ENCODE measurements at places on chromosomes 3 and 15.

DNA sequence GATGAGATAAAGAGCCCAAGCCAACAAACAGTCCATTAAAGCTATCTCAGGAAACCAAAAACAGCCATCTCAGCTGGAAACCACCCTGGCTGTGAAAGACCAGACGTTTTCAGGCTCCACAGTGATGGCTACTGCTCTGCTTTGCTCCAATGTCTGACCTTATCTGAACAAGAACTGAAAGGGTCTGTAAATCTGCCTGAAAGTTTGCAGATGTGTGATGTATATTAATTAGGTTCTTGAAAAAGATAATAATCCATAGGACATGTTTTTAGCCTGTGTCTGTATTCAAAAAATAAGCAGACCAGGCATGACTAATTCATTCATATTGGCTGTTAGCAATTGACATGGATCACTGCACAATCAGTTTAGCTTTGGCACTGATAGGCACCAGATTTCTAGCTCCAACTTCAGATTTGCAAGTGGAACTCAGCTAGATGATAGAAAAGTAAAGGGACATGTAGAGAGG is 611.4 kb upstream of the NAALADL2 start:
- DNase-seq = no peak

DNA sequence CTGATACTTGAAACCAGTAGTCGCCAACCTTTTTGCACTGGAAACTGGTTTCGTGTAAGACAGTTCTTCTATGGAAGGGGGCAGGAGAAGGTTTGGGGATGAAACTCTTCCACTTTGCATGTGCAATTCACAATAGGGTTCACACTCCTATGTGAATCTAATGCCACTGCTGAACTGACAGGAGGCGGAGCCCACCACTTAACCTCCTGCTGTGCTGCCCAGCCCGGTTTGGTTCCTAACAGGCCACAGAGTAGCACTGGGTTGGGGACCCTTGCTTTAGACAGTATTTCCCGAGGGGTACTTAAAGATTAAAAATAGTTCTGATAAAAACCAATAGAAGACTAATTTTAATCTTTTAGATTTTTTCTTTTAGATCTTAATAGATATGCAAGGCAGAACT is 11.1 kb downstream of the TFG start:
- no peak for DNase-seq

- no peak for DNase-seq
Measured at GRCh38 chr3:13851997-13852637, 27.8 kb downstream of the WNT7A start.

DNA sequence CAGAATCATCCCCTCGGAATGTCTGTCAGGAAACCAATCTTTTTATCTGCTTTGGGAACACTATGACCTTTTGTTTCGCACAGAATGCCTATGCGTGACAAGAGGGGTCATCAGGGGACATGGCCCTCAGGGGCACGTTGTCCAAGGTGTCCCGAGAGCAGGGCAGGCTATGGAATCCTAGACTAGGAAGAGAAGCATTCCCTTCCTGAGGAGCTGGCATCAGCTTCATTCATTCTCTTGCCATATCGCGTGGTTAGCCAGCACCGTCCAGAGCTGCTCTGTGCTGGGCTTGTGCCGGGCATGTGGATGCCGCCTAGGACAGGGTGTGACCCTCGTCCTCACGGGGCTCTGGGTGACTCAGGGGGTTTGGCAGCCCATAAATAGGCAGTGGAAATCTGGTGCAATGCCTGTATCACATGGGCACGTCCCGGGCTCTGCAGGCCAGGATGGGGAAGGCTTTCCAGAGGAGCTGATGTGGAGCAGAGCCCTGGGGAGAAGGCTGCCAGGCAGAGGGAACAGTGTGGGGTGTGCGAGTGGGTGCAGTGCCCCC is 117.8 kb downstream of the TMEM266 start:
- no peak for DNase-seq

GRCh38 chr3:197003461-197004385 is 25.9 kb downstream of the MELTF start:
- no peak for DNase-seq

DNA sequence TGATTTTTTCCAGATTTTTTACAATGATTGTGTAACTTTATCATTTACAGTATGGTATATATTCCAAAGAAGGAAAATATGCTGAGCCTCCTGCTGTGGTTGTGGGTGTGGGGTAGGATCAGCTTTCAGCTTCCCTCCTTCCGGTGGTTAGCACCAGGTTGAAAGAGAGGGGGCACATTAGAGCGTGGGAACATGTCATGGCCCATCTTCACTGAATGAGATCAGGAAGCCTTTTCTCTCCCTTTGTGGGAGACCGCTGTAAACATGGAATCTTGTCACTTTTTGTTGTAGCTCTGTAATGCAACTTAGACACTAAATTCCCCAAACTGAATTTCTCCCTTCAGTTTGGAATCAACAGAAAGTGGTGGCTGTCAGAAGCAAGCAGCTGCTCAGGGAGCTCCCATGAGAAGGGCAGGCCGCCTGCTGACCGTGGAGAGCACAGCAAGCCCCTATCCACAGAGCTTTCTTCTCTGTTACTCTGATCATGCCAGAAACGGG is 86.7 kb upstream of the LIMD1 start:
- no peak for DNase-seq

- DNase-seq = no peak
Measured at GRCh38 chr3:69103123-69103522, 18.4 kb downstream of the ARL6IP5 start.

DNA sequence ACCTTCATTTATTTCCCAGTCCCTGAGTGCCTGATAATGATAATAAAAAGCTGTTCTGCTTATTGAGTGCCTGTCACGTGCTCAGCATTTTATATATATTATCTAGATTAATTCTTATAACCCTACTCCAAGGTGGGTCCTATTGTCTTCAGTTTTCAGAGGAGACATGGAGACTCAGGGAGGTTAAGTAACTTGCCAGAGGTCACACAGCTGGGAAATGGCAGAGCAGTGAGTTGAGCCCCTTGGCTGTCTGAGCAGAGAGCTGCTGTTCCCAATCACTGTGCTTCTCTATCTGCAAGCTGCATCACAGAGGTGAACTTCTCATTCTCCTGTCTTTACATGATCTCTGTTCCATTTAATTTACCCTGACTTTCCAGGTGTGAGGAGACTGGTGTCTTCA is 32.3 kb upstream of the MRPS22 start:
- DNase-seq = no peak

- no peak for DNase-seq
Measured at GRCh38 chr3:54213907-54214306, 91.6 kb downstream of the CACNA2D3 start.

DNA sequence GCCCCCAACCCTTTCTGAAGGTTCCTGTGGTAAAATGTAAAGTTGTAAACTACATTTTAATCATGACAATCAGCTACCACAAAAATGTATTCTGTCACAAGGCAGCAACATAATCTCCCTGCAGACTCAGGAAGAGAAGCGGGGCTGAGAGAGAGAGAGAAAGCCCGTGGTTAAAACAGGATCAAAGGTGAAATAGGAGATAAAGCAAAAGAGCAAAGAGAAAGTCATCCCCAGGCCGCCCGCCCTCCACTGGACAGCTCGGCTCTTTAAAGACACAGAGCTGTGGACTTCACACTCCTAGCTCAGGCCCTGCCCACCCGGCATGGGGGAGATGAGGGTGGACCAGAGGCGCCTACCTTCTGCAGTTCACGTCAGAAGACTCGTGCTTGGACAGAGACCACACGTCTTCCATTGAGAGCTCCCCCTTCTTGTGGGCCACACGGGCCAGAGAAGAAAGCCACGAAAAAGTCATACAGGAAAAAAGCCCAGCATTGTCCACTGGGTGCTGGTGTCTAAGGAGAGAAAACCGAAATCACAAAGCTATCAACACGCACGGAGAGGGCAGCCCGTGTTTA is 29.4 kb downstream of the ABCC5 start:
- no peak for DNase-seq

GRCh38 chr3:120093911-120094775 is at the start of gene GSK3B:
GSK3B (minus strand) TSS chr3:120094447; CDS start chr3:120093434, 1,013 bp downstream.
- peak; percentile 99 for DNase-seq

GRCh38 chr3:52983336-52983807 is 62.5 kb downstream of the SFMBT1 start:
- DNase-seq = no peak

DNA sequence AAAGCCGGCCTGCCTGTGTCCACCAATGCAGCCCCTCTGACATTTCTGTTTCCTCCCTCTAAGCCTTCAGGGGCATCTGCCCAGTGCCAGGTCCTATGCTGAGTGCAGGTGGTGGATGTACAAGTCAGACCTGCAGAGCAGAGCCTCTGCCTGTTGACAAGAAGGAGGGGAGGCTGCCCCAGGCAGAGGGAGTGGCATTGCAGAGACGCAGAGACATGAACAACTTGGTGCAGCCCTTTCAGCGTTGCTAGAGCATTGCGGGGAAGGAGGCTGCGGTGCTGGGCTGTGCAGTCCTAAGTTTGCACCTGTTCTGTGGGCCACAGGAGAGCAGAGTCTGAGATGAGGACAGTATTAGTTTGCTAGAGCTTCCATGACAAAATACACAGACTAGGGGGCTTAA is 65.2 kb downstream of the LSM3 start:
- no peak for DNase-seq

DNA sequence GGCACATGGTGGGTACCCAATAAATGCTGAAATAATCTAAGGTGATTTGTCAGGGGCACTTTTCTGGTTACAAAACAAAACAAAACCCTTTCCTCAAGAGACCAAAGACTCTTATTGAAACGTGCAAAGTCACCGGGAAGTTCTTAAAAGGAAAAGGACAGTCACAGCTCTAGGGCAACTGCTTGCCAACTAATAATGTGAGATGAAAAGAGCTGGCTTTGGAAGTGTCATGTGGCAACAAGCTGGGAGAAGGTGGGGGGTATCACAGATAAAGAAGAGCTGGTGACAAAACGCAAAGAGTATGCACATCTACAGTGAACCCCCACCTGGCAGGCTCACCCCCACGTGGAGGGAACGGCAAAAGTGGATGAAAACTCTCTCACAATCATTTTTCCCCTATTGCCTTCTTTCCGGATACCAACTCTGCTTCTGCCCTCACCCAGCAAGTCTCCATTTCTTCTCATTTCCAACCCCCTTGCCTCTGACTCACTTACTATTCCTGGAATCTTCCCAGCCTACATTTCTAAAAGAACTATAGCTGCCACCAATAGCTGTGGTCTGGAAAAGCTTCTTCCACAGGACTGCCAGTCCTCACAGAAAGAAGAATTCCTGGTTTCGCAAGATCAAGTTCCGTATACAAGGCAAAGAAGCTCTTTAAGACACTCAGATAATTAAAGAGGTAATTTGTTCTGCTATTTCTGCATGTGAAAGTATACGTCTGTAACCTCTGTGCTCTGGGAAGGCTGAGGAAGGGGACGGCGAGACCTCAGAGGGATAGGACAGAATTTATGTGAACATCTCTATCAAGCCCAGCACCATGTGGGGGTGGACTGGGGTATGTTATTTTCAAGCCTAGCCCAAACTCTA is 21.8 kb upstream of the ANPEP start:
- no peak for DNase-seq

DNA sequence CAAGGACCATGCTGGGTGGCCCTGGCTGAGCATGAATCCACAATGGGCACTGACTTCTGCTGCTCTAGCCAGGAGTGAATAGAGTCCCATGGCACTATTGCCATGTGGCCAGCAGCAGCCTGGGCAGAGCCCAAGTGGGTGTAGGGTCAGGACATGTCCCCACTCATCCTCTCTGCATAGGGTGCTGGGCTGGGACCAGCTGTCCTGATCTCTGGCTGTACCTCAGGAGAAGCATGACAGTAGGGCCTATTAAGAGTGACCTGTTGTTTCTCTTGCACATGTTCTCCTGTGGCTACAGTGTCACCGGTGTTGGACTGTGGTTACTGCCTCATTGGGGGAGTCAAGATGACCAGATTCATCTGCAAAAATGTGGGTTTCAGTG is 46.9 kb downstream of the DLEC1 start:
- DNase-seq = no peak

- DNase-seq = no peak
Measured at GRCh38 chr3:71614426-71614825, 30.9 kb upstream of the FOXP1 start.

DNA sequence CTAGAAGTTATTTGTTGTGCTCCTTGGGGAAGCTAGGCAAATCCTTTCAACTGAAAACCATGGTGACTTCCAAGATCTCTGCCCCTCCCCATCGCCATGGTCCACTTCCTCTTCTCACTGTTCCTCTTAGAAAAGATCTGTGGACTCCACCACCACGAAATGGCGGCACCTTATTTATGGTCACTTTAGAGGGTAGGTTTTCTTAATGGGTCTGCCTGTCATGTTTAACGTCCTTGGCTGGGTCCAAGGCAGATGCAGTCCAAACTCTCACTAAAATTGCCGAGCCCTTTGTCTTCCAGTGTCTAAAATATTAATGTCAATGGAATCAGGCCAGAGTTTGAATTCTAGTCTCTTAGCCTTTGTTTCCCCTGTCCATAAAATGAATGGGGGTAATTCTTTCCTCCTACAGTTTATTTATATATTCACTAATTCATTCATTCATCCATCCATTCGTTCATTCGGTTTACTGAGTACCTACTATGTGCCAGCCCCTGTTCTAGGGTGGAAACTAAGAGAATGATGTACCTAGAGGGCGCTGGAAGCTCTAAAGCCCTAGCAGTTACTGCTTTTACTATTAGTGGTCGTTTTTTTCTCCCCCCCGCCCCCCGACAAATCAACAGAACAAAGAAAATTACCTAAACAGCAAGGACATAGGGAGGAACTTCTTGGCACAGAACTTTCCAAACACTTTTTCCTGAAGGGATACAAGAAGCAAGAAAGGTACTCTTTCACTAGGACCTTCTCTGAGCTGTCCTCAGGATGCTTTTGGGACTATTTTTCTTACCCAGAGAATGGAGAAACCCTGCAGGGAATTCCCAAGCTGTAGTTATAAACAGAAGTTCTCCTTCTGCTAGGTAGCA is 657 bp downstream of the PATL2 start:
- DNase-seq = no peak

DNA sequence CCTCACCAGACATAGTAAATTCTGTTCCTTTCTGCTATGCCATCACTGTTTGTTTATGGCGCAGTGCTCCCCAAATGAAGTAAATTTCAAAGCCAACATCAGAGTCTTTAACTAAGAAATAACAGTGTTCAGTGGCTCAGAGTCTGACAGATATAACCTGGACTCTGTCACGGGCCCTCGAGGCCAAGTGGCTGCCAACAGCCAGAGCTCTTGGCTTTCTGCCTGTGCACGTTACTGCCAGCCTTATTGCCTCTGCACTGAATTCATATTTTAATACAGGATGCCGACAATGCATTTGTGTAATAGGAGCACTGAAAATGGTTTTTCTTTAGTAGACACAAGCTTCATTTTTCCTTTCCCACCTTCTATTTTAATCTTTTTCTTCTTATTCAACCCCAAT is 219.9 kb downstream of the NLGN1 start:
- no peak for DNase-seq

- no peak for DNase-seq
Measured at GRCh38 chr3:192915304-192915703, 2.4 kb downstream of the MB21D2 start.

DNA sequence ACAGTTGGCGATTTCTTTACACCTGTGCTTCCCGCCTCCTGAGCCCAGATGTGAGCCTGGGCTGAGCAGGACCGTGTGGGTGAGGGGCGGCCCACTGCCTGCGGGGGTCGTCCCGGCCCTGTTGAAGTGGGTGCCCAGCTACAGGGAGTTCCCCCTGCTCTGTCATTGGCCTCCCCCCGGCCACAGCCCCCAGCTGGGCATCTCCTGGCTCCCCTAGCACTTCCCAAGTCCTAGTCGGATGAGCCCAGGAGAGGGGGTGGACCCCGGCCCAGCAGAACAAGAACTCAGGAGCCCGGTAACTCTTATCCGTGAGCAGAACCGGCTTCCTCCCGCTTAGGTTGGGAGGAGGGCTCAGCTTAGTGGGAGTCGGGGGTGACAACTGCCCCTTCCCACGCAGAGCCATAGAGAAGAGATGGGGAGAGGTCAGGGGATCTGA is 757 bp downstream of the PAQR5 start:
- no peak for DNase-seq

GRCh38 chr3:184325715-184326369 is 11.4 kb downstream of the EIF4G1 start:
- DNase-seq = no peak

Measured in cortex of kidney (tissue), 1 donor.